ENCODE measurements at places on chromosomes 7 and 10.
A peak's percentile ranks its signal among the peaks of the same experiment; 100 is the strongest.

GRCh38 chr10:122468926-122469781 is 7.8 kb downstream of the HTRA1 start:
- DNase-seq = no peak

GRCh38 chr10:36475746-36476145 is 649.7 kb upstream of the ANKRD30A start:
- DNase-seq = no peak

GRCh38 chr7:5324961-5325360 is 42.2 kb downstream of the SLC29A4 start:
- no peak for DNase-seq

GRCh38 chr7:51311166-51311565 is 5.4 kb downstream of the COBL start:
- no peak for DNase-seq

- no peak for DNase-seq
Observed at GRCh38 chr7:31290601-31291000, 49.9 kb downstream of the NEUROD6 start.

GRCh38 chr10:50613150-50613549 is 10.6 kb downstream of the SGMS1 start:
- DNase-seq = no peak

DNA sequence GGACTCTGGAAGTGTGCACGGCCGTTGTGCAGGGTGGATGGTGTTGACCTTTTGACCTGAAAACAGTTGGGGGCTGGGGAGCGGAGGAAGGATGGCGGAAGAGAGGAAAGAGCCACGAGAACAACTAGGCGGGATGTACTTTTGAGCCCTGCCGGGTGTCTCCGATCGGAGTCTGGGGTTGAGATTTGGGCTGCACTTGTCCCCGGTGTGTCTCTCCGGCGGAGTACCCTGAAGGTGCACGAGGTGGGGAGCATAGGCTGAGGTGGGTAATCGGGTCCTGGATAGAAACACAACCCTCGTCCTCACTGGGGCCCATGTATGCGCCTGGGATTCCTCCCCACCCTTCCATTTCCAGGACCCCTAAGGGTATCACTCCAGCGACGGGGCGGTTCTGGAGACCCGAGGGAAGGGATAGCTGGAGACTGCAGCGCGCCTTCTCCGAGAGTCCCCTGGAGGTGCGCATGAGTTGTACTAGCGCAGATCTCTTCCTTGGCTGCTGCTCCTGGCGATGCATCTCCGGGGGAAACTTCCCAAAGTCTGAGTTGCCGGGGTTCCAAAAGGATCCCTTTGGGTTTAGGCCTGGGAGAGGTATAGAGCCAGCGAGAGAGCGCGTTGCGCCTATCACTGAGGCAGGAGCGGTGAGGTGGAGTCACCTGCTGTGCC is 4.6 kb upstream of the HMX2 start:
- DNase-seq = no peak

DNA sequence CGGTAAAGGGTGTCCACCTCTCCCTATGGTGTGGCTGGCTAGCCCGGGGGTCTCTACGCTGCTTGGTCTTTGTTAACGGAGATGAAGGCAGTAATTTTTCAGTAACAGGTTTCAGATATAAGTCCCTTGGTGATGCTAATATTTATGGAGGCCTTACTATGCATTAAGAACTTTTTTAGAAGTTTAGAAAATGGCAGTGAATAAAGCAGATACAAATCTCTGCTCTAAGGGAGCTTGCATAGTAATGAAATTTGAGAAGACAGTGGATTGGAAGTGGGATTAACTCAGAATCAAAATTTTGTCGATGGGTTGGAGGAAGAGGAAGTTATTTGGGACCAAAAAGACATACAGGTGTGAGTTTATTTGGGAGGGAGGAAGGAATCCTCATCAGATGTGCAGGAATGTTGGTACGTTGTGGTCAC is 445 bp downstream of the SSBP1 start:
- DNase-seq = no peak

- DNase-seq = no peak
Observed at GRCh38 chr7:148211740-148212151, 378.8 kb upstream of the C7orf33 start.

DNA sequence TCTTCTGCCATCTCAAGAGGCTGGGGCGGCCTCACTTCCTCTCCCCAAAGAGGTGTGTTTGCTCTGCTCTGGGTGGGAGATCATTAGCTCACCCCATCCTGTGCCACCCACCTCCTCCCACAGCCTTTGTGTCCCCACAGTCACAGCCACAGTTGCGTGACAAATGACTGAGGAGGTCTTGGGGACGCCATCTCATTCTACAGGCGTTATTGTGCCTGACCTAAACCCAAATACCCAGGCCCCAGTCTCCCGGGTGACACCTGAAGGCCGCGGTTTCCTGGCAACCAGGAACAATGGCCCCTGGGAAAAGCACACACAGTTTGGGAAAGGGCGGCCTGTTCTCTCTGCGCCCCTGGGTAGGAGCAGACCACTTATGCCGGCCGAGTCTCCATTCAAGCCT is 51.6 kb downstream of the SLIT1 start:
- DNase-seq = no peak

DNA sequence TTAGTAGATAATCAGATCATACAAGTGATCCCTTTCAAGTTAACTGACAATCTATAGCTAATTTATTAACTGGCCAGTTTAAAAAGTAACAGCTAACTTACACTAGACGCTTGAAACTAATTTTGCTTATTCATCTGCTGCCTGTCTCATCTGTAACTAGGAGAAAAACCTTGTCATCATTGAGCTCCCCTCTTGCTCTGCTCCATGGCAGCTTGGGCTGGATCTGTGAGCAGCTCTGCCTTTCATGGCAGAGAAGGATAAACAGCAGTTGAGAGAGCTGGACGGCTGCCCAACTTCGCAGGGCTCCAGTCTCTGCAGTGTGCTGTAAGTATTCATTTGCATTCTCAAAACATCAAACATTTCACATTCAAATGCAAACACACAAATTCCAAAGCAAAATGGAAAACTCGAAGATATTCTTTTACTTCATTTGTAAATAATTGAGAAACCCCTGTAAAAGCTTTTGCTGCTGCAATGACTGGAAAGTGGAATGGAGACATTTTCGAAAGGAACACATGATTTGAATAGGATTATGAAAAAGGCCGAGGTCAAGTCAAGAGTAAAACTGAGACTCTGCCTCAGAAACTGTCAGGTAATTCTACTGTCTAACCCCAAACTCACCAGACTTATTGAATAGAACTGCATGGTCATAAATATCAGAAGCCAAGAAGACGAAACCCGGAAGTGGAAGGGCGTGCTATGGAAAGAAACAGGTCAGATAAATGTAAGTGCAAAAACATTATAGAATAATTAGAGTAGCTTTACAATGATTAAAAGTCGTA is 17.6 kb downstream of the SLC35B4 start:
- DNase-seq = no peak

DNA sequence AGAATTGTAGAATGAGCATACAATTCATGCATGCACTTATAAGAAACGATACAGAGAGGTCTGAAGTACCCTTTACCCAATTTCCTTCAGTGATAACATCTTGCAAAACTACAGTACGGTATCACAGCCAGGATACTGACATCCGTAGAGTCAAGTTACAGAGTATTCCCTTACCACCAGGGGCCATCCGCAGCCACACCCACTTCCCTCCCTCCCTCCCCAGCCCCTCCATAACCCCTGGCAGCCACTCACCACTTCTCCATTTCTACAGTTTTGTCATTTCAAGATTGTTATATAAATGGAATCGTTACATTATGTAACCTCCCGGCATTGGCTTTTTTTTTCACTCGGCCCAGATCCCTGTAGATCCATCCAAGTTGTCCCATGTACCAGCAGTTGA is 113.6 kb upstream of the RET start:
- no peak for DNase-seq

GRCh38 chr7:46071601-46072000 is 150.5 kb upstream of the IGFBP3 start:
- no peak for DNase-seq

GRCh38 chr10:88090568-88091214 is 227.3 kb downstream of the PTEN start:
- no peak for DNase-seq

DNA sequence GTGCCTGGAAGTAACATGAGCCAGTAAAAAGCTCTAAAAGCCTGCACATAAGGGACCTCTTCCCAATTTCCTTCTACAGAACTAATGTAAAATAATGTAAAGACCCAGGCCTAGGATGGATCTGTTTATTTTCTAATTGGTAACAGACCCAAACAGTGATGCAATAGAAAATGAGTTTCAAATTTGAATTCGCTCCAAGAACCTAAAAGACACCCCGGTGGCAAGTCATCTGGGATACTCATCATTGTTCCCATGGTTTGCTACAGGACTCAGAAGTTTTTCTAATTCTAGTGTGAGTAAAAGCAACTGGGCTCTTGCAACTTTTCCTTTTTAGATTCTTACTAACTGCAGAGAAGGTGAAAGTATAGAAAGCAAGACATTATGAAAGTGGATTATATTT is 271.3 kb upstream of the CACNA2D1 start:
- no peak for DNase-seq

GRCh38 chr7:149834601-149835000 is 3.6 kb upstream of the ZNF862 start:
- no peak for DNase-seq

DNA sequence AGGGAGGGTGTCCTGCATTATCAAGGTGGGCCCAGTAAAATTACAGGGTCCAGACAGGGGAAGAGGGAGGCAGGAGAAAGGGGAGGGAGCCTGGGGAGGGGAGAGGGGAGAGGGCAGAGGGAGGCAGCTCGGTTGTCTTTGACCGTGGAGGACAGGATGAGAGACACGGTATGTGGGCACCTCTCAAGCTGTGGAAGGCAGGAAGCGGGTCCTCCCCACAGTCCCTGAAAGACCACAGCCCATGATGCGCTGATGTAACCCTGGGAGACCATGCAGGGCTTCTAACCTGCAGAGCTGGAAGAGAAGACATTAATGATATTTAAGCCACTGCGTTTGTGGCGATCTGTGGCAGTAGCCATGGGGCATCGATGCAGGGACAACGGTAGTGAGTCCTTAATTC is 27.2 kb upstream of the MNX1 start:
- no peak for DNase-seq

GRCh38 chr7:129707910-129708499 is 96.5 kb downstream of the NRF1 start:
- DNase-seq = no peak

GRCh38 chr7:118311121-118311836 is 86.8 kb downstream of the ANKRD7 start:
- no peak for DNase-seq

DNA sequence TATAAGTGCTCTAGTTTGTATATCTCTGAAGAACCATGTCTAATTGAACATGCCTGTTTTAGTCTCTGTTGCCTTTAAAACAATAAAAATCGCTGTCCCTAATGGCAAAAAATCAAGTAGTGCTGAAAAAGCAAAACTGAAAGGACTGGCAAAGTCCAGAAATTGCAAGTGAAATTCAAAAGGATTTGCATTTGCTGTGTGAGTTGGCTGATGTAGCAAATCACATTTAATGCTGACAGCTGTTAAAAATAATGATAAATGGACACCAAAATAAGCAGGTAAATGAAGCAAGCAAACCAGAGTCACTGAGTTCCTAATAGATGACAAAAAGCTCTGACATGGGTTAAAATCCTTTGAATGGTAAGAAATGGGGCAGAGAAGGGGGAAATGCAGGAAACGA is 874.1 kb downstream of the GRM8 start:
- no peak for DNase-seq

DNA sequence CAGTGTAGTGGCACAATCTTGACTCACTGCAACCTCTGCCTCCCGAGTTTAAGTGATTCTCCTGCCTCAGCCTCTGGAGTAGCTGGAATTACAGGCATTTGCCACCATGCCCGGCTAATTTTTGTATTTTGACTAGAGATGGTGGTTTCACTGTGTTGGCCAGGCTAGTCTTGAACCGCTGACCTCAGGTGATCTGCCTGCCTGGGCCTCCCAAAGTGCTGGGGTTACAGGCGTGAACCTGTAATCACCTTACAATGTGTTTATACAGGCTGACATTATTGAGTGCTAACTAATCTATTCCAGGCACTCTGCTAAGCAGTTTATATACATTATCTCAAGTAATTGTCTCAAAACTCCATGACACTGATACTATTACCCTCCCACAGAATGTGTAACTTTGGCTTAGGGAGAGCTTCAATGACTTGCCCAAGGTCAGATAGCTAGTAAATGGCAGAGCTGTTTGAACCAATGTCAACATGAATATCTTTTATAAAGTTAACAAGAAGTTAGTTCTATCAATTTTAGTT is 36.8 kb downstream of the KIFBP start:
- DNase-seq = no peak

DNA sequence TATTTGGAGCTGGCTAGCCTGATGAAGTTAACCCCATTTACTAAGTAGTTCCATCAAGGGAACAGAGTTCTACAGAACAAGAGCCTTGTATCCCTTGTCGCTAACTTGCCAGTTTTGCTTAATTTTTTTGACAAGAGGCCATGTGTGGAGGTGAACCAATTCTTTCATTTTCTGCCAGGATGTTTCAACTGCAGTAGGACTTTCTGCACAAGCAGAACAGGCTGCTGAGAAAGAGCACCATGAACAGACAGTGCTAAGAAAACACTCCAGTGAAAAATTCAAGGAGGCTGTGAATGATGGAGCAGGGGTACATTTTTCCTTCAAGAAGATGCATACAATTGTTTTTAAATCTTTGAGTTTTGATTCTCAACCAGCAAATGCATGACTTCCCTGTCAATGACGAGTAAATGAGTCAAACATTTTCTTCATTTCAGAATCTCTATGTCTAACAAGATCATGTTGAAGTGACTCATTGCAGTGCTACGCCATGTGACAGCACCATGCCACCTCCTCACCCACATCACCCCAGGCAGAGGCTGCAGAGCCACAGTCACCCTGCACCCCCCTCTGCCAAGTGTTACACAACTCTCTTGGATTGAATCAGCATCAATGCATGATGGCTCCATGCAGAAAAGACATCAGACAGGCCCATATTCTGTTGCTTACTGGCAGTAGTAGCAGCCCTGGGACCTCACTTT is 193.1 kb downstream of the COBL start:
- peak; percentile 82 for DNase-seq

DNA sequence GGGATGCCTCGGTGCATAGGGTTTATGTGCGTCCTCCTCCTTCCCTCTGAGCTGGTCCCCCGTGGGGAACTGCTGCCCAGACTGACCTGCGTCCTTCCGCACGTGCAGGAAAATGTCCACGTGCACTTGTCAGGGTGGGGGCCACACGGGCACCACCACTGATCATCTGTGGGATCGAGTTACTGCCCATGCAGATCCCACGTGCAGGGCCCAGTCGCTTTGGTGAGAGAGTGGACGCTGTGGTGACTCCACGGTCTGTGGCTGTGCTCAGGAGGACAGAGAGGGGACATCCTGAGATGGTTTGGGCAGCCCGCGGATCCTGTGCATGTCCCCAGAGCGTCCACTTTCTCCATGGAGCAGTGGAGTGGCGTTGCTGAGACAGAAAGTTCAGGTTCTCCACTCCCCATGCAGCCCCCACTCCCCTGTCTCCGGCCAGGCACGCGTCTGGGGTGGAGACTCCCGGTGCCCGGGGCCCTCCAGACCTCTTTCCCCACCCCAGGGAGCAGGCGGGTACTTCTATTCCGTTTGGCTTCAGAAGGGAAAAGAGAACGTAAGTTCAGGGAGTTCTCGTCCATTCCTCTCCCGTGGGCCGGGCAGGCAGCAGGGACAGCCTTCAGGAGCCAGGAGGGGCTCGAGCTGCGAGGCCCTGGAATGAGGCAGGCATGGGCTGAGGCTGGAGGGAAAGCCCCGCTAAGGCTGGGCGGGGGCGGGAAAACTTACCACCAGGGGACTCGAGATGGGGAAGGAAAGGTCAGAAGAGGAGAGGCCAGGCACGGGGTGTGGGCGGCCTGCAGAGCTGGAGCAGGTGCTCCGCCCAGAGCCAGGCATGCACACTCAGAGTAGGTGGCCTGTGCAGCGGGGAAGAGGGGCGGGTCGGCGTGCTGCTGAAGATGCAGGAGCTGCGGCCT is 59.9 kb downstream of the EGFR start:
- DNase-seq = no peak

Data from stimulated activated CD4-positive, alpha-beta T cell treated with anti-CD3 and anti-CD28 coated beads, Interleukin-15, amount 100 ng/mL, for 24 hours (primary cell).